ENCODE measurements at places on chromosomes 5 and 9.

DNA sequence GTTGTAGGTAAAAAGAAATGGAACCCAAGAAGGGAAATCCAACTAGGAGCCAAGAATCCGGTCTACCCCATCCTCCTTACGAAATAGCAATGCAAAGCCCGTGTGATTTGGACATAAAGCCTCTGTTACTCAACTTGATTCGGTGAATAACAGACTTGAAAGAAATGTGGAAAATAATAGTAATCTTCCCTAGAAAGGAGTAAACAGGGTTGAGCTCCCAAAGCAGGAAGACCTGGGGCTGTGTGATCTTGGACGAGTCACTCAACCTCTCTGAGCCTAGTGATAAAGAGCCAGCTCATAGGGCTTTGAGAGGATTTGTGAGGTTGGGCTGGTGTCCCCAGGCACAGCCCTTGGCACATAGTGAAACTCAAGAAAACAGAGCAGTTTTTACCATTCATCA, 42.7 kb upstream of the IL17B start:
- no peak for DNase-seq

DNA sequence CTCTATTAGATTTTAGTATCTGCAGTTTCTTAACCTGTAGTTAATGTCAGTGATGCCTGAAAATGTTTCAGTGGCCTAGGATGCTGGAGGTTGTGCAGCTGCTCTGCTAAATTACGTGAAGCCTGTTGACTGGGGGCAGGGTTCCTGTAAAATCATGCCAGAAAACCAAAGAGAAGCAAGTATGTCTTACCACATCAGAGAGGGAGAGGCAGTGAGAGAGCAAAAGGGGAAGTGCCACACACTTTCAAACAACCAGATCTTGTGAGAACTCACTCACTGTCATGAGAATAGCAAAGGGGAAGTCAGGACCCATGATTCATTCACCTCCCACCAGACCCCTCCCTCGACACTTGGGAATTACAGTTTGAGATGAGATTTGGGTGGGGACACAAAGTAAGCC, 83.9 kb upstream of the CYLC2 start:
- no peak for DNase-seq

DNA sequence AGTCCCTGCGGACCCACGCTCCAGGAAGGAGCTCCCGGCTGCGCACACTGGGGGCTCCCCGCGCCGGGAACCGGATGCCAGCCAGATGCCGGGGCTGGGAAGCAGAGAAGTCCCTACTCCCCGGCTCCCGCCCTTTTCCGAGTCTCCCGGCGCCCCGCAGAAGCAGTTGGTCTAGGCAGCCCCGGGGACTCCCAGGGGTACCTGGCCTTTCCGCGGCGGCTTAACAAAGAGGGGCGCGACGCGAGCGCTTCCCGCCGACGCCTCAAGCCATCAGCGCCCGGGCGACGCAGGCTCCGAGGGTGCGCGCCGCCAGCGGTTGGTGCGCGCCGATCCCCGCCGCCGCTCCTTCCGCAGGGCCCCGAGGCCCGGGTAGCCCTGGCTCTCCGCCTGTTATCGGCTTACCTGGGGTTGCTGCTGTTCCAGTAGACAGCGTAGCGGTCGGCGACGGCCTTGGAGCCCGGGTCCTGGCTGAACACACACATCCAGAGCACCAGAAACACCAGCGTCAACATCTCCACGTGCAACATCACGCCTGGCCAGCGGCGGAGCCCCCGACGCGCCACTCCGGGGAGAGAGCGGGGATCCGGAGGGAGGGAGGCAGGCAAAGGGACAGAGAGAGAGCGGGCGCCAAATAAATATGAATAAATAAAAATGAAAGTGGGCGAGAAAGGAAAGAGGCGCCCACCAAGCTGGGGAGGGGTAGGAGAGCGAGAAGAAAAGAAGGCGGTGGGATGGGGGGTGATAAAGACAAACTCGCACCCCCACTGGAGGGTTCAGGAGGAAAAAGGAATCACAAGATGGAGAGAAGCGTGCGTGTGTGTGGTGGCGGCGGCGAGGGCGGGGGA, 428 bp downstream of the EFNA5 start:
- DNase-seq, result no peak

- no peak for DNase-seq
These were observed 96.4 kb upstream of the IL12B start for GRCh38 chr5:159426694-159427093.

DNA sequence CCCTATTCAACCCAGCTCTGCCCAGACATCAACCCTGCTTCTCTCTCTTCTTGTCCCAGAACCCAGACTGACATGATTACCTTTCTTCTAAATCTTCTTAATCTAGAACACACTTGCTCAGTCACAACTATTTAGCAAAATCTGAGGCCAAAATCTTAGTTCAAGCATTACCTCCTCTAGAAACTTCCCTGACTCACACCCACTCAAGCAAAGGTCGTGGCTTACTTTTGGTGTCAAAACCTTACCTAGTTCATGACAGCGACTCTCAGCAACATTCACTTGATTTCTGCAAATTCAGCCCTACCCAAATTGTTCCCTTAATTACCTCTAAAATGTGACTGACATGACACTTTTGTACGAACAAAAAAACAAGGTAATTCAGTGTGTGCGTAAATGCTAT, 130.2 kb downstream of the TLE1 start:
- no peak for DNase-seq

- no peak for DNase-seq
These were observed 42.4 kb upstream of the NR4A3 start for GRCh38 chr9:99779277-99779676.
